ENCODE measurements at places on chromosomes 5 and 9. TPM values are rescaled to one million over a fixed set of nuclear protein-coding genes. Genes with fewer than 3 reads are reported as not detected.

- no peak overlapping the region for H3K4me3 ChIP-seq
- no peaks in the 10 kb centered on the region for H3K36me3 ChIP-seq
- no peak for DNase-seq
- no peaks in the 10 kb centered on the region for H3K4me1 ChIP-seq
- no peak overlapping the region for H3K27ac ChIP-seq
- no peaks in the 10 kb centered on the region for H3K27me3 ChIP-seq
These were observed 39.7 kb upstream of the TNFAIP8 start for GRCh38 chr5:119316086-119316485.

DNA sequence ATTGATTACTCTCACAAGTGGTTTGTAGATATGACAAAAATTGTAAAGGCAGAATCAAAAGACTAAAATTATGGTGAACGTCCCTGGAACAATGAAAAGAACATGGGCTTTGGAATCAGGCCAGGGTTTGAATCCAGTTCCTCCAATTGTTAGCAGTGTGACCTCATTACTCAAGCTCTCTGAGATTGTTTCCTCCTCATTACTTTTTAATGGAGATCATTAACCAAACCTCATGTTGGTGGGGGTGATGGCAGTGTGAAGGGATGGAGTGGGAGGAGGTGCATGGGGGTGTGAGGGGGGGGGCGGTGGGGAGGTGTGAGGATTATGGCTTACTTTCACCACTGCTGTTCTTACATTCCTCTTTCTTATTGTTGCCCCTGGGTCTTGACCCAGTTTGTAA, 44.1 kb upstream of the FOXE1 start:
- H3K4me1 ChIP-seq: no peaks in the 10 kb centered on the region
- no peaks in the 10 kb centered on the region for H3K36me3 ChIP-seq
- H3K4me3 ChIP-seq: no peak overlapping the region
- DNase-seq: peak; percentile 36
- H3K27me3 ChIP-seq: peaks cover 23% of the 10 kb centered on the region

DNA sequence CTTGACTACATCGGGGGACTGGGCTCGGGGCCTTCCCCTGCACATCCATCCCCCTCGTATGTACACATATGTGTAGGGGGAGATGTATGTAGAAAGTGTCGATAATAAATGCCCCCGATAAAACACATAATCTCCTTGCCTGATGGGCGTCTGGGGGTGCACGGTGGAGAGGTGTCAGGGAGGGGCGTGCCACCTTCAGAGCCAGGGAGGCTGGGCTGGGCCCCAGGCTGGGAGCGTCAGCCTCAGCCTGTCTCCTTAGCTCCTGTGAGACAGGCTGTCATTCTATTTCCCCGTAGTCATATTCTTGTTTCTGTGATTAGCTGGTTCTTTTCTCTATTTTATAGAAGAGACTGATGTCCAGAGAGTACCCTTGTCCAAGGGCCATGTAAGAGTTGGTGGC, 4.7 kb upstream of the RXRA start:
- H3K27me3 ChIP-seq: peaks cover 20% of the 10 kb centered on the region
- no peak overlapping the region for H3K27ac ChIP-seq
- peaks cover 52% of the 10 kb centered on the region for H3K4me1 ChIP-seq
- no peaks in the 10 kb centered on the region for H3K36me3 ChIP-seq
- DNase-seq: no peak
- no peak overlapping the region for H3K4me3 ChIP-seq

DNA sequence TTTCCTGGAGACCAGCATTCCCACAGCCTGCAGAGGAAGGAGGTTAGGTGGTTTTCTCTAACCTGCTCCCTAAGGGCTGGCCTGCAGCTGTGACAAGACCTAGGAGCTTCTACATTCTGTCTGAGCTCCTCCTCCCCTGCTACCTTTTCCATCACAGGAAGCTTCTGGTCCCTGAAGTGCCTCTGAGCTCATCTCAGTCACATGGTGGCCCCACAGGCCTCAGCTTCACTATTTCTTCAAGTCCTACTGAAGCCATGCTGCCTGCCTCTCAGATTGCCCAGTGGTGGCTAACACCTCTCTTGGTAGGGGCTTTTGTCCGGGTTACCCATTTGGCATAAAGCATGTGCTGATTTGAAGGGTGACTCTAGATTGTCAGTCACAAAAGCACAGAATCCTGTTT, 259.4 kb downstream of the CRB2 start:
- H3K27me3 ChIP-seq: no peaks in the 10 kb centered on the region
- no peak overlapping the region for H3K4me3 ChIP-seq

DNA sequence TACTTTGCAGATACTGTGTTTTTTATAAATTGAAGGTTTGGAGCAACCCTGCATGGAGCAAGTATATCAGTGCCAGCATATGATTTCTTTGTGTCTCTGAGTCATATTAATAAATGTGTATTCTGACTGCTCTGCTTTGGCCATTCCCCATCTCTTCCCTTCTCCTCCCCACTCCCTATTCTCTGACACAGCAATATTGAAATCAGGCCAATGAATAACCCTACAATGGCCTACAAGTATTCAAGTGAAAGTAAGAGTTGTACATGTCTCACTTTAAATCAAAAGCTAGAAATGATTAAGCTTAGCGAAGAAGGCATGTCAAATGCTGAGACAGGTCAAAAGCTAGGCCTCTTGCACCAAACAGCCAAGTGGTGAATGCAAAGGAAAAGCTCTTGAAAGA, 82.2 kb upstream of the TLX3 start:
- no peaks in the 10 kb centered on the region for H3K27me3 ChIP-seq
- no peak overlapping the region for H3K27ac ChIP-seq
- no peaks in the 10 kb centered on the region for H3K36me3 ChIP-seq
- H3K4me3 ChIP-seq: no peak overlapping the region
- no peak for DNase-seq
- H3K4me1 ChIP-seq: no peaks in the 10 kb centered on the region

HAVCR2 gene
- total RNA-seq: 4.3 TPM

TAS2R1 gene
- not detected for total RNA-seq
